ENCODE measurements at places on chromosomes 6 and 20.

GRCh38 chr20:54585217-54585616 lies 109.8 kb downstream of the DOK5 start:
- no peak for DNase-seq

DNA sequence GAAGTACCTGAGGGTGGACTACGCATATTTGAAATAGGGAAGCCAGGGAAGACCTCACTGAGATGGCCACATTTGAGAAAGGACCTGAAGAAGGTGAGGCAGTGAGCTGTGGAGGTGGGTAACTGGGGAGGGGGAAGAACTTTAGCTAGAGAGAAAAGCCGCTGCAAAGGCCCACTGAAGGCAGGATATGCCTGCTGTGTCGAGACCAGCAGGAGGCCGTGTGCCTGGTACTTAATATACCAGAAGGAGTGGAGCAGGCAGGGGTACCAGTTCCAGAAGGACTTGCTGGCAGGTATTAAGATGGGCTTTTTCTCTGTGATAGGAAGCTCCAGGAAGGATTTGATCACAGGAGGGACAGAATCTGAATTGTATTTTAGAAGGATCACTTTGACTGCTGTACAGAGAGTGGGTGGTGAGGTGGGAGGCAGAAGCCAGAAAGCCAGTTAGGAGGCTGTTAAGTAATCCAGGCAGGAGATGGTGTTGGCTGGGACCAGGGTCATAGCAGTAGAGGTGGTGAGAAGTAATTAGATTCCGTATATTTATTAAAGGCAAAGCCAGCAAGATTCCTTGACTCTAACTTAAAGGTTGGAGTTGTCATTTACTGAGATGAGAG lies 54.2 kb upstream of the FANCE start:
- DNase-seq, result no peak

DNA sequence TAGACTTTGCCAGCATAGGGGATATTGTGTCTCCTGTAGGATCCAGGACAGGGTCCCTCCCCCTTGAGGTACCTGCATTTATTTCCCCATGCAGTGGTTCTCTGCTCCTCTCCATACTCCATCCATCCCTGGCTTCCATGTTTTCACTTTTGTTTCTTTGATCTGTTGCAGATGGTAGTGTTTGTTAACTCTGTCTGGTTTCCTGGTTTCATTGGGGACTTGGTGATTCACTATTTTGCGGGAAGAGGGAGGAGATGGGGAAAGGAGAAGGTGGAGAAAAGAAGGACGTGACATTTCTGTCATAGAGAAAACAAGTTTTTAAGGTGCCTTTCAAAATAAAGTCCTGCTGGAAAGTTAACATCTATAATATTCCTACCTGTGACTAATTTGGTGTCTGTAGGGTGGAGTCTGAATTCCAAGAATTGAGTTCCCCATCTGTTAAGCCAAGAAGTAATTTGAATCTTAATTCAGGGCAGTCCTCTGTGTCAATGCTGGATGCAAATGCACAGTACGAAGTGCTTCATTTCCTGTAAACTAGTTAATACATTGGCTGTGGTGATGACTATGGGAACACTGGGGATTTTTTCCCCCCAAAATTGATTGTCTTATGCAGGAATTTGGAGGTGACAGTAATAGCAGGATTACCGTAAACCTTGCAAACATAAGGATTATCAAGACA lies 6.9 kb upstream of the RNF144B start:
- no peak for DNase-seq

DNA sequence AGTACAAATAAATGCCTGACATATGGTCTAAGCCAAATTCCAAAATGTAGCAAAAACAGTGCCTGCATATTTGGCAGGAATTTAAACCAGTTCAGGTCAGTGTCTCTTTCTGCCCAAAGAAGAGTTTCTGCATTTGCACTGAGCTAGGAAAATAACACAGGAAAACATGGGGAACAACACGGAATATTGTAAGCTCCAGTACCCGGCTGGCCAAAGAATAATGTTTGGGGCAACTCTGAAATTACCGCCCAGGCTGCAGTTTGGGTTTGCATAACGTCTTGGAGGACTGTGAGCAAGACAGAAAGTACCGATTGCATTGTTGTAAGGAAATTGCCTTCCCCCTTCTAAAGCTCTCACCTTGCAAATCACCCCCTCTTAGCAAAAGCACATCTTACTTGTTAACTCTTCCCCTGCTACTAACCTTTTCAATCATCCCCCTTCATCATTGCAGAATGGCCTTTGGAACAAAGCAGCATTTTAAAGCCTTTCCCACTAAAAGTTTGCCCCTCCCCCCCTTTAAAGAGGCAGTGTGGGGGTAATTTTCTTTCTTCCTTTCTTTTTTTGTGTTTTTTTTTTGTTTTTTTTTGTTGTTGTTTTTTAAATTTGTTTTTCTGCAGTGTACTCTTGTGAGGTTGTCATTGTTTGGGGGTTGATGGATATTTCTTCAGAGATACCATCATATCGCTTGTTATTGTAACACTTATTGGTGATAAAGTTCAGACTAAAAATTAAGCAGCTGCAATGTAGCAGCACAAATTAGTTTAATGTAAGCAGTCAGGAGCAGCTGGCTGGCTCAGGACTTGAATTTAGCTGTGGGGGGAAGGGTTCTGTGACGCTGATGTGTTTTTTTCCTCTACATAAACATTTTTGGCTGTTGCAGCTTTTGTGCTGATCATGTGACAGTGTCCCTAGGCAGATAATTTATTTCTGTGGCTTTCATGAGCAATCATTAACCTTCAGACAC lies 100.0 kb upstream of the CITED2 start:
- no peak for DNase-seq

- no peak for DNase-seq
Observed at GRCh38 chr6:96823743-96824142, 13.5 kb downstream of the GPR63 start.
